ENCODE measurements at places on chromosomes 2 and 18.

GRCh38 chr18:79631096-79631507 lies 48.5 kb upstream of the CTDP1 start:
- no peak for DNase-seq

DNA sequence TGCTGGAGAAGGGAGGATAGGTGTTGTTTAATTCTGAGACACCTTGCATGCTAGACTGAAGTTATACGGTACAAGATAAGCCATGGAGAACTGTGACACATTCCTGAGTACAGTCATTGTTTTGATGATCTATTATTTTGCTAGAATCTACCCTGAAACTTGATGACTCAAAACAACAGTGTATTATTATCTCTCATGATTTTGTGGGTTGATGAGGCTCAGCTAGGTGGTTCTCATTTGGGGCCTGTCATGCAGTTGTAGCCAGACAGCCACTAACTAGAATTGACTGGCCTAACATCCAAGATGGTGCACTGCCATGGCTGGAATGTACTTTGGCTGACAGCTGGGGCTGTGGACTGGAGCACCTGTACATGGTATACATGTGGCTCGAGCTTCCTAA lies 5.4 kb upstream of the IL1R1 start:
- DNase-seq = no peak

- DNase-seq = no peak
Observed at GRCh38 chr2:156480376-156480775, 44.2 kb downstream of the GPD2 start.

DNA sequence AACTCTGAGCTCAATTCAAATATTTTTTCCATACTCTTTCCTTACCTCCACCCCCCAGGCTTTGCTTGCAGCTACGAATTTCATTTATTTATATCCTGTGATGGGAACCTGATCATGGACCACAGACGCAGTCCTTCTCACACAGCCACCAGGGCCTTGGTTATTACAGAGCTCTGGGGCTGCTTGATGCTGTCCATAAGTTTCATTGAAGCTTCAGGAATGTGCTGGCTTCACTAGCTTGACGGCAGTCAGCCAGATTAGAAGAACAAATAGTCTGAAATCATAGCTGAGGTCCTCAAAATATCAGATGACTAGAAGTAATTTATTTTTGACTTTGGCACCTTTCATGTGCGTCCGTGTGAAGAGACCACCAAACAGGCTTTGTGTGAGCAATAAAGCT lies 104.9 kb downstream of the VWA3B start:
- DNase-seq = no peak

DNA sequence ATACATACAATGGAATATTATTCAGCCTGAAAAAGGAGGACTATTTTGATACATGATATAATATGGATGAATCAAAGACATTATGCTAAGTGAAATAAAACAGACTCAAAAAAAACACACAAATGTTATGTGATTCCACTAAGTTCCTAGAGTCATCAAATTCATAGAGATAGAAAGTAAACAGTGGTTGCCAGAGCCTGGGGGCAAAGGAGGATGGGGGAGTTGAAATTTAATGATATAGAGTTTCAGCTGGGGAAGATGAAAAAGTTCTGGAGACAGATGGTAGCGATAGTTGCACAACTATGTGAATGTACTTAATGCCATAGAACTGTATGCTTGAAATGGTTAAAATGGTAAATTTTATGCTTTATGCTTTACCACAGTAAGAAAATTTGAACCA lies 119.7 kb downstream of the METTL4 start:
- DNase-seq = no peak

GRCh38 chr18:50855976-50856757 lies 22.8 kb upstream of the ME2 start:
- DNase-seq = no peak

DNA sequence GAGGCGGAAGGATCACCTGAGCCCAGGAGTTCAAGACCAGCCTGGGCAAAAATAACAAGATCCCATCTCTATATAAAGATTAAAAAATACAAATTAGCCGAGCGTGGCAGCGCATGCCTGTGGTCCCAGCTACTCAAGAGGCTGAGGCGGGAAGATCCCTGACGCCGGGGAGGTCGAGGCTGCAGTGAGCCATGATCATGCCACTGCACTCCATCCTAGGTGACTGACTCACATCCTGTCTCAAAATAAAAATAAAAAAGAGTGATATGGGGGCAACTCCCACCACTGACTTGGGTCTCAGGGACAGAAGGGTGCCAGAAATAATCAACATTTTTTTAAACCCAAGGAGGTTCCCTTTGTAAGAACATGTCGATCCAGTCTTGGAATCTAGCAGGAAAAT lies 37.6 kb downstream of the ZNF516 start:
- DNase-seq = no peak

DNA sequence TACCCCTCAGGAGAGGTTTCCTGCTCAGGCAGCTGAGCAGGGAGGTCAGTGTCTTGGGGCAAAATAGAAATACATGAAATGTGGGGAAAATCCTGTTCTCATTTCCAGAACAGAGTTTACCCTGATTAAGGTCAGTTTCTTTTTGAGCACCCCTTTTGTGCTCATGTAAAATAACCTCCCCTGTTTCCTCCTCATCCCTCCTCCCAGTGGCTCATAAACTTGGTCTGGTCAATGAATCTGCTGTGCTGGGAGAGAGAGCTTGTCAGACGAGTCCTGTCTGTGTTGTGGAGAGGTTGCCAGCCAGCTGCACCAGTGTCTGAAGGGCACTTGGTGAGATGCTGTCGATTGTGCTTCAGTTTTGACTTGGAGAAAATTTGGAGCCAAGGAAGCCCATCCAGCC lies 48.6 kb downstream of the NTSR2 start:
- no peak for DNase-seq

DNA sequence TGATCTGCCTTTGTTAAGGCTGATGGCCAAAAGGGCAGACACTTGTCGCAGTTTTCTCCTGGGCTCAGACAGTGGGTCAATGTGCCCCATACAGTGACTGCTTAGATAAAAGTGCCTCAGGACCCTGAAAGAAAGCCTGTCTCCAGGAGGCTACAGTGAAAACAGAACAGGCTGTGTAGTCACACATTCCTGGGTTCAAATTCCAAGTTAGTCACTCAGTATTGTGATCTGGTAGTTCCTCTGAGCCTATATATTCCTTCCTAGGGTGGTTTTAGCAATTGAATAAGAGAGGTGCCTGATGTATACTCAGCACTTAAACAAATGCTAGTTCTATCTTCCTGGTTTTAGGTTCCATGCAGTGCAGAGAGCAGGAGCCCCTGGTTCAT lies 54.4 kb downstream of the RPL37A start:
- no peak for DNase-seq

DNA sequence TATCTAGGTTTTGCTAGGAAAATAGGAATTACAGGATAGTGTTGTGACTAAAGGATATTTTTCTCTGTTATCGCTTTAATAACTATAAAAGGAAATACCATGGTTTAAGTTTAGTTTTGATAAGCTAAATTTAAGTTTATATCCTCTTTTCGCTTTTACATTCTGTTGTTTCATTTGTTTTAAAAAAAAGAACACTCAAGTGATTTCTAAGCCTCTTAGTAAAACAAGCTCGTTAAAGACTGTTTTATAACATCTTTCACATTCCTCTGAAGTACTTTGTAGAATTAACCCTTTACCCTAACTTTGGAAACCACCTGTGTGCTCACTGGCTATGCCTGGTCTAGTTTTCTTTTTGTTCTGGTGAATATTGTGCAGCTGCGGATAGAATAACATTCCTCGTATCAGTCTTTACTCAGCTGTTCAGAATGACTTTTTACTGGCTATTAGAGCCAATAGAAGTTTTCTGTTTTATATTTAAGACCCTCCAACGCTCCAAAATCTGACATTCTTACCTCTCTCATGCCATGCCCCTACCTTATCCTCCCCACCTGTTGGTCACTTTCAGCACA lies 183.1 kb downstream of the PTPRM start:
- DNase-seq = no peak

GRCh38 chr2:120108049-120108448 lies 95.2 kb downstream of the EPB41L5 start:
- no peak for DNase-seq

DNA sequence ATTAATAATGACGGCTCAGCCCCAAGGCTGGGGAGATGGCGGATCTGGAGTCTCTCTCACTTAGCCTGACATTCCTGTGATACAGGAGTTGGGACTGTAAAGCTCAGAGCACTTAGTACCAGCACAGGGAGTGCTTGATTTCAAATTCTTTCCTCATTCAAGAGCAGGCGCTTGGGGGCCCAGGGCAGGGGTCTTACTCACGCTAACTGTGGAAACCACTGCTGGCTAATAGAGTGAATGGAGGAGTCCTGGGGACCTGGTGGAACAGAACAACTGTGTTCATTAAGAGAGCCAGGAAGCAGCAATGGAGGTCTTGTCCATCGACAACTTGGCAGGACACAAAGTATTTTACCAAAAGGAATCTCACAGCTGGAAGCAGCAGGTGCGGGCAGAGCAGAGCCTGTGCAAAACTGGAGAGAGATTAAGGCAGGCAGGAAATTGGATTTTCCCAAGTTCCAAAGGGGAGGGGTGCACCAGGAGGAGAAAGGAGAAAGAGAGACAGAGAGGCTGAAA lies 358.9 kb downstream of the TNS1 start:
- DNase-seq = no peak

DNA sequence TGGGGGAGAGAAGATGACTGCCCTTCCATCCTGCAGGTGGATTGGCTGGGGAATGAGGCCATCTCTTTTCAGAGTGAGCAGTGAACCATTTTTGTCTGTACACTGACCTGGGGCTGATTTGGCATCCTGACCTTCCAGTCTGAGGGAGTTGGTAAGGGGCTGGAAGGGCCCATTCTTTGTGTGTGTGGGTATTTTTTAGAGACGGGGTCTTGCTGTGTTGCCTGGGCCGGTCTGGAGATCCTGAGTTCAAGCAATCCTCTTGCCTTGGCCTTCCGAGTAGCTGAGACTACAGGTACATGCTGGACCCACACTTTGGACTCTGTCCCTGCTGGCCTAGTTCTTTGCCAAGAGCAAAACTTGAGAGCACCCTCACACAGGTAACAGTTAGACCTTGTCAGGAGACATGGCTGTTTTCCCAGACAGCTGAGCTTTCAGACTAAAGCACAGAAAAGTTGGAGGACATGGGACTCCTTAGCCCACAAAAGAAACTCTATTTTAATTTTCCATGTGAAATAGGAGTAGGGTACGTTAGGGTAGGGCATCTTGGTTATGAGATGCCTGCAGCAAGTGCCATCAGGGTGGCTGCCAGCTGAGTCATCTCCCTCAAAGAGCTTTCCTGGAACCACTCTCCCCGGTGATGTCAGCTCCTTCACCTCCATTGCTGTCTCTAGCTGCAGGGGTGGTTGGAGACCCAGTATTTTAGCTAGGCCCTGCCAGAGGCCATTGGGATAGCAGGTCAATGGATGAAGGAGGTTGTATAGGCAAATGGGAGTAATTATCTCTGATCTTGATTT lies 60.7 kb downstream of the DGKD start:
- DNase-seq = no peak

DNA sequence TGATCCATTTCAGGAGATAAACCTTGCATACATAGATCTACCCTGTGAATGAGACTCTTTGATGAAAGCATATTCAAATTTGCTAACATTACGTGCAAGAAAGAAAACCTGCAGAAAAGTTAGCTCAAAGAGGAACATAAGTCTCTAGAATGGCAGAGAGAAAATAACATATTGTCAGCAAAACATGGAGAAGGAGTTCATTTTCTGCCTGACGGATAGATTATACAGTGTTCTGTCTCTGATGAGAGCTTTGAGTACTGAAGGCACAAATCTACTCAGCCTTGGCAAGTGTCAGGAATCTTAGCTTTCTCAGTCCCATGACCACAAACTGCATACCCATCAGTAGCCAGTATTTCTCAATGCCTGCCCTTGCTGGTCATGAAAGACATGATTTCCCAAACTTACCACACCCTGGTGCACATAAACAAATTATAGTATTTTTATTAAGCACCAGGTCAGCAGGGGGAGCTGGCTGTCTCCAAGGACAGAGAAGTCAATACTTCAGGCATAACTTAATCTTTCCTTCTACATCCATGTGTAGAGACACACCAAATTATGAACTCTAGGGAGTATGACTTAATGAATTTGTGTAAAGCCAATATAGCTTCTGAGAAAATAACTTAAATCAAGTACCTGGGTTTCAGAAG lies 401.2 kb upstream of the SOX11 start:
- DNase-seq = no peak

DNA sequence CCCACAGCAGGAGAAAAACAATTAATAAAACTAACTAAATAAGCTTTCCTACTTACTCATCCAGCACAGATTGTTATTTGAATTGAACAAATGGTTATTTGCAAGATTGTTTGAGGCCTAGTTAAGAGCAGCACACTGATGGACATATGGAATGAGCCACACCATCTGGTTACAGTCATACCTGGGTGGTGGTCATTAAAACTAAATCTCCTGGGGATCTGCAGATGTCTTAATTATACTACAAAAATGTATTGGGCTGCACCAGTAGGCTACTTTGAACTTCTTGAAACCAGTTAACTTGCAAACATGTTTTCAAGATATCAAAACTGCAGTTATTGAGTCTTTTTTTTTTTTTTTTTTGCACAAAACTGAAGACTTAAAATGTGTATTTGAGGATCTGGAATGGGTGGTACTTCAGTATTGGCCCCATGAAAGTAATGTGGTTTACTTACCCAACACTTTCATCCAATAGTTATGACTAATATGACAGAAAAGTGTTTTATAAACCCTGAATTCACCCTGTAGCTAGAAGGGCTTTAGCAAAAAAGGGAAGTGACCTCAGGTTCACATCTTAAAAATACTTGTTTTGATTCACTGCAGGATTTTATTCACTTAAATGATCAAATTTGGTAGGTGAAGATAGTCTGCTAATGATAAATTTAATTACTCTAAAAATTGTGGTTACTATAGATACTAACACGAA lies 10.8 kb downstream of the AGFG1 start:
- DNase-seq = no peak

- DNase-seq = no peak
Observed at GRCh38 chr2:6512589-6512988, 353.1 kb downstream of the CMPK2 start.

DNA sequence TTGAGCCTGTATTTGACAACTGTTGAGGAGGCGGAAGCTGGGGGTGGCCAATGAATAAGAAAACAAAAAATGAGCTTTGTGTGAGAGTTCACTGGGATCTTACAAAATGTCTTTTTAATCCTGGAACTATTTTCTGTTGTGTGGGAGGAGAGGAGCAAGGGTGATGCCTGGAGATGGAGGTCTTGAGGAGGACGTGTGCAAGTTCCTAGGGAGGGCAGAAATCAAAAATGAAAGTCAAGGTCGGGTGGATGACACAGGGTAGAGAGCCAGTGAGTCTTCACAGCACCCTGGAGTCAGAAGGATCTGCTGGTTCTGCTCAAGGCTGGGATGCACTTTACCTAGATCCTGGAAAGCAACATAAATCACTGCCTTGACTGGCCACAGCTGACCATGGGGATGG lies 180.3 kb upstream of the PKDCC start:
- DNase-seq = no peak

DNA sequence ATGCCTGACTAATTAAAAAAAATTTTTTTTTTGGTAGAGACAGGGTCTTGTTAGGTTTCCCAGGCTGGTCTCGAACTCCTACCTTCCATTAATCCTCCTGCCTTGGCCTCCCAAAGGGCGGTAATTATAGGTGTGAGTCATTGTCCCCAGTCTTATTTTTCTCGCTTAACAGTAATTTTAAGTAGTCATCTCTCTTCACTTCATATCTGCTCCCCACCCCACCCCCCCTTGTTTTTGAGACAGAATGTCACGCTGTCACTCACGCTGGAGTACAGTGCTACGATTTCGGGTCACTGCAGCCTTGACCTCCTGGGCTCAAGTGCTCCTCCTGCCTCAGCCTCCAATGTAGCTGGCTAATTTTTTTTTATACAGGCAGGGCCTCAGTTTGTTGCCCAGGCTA lies 27.7 kb downstream of the RAB10 start:
- DNase-seq = no peak
